ENCODE measurements at places on chromosomes 4 and X. TPM values are rescaled to one million over a fixed set of nuclear protein-coding genes. Genes with fewer than 3 reads are reported as not detected.

The HTN1 gene
- not detected for total RNA-seq

The IL1RAPL2 gene
- total RNA-seq: 8.3 TPM

The FRMD7 gene
- 1.6 TPM for total RNA-seq

The MAGEA1 gene
- total RNA-seq: not detected

- no peak for DNase-seq
Observed at GRCh38 chr4:55398966-55399365, 3.2 kb downstream of the TMEM165 start.

- no peak for DNase-seq
Observed at GRCh38 chrX:44914532-44915198, 41.7 kb downstream of the KDM6A start.

DNA sequence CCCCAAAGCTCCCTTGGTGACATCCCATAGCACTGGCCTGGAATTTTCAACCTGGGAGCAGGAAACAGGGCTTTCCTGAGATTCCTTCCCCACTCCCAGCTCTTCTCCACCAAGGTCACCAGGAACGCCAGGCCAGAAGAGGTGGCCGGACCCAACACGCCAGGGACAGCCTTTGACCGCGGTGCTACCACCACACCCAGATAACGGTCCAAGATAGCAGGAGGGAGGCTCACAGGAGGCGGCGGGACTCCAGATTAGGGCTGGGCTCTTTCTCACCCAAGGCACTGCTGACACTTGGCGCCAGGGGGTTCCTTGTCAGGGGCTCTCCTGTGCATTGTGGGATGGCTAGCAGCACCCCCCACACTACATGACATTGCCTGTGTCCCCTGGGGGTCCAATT is 22.9 kb downstream of the ZFYVE28 start:
- no peak for DNase-seq

- DNase-seq: no peak
Observed at GRCh38 chrX:31209005-31209628, 137.3 kb upstream of the FTHL17 start.

DNA sequence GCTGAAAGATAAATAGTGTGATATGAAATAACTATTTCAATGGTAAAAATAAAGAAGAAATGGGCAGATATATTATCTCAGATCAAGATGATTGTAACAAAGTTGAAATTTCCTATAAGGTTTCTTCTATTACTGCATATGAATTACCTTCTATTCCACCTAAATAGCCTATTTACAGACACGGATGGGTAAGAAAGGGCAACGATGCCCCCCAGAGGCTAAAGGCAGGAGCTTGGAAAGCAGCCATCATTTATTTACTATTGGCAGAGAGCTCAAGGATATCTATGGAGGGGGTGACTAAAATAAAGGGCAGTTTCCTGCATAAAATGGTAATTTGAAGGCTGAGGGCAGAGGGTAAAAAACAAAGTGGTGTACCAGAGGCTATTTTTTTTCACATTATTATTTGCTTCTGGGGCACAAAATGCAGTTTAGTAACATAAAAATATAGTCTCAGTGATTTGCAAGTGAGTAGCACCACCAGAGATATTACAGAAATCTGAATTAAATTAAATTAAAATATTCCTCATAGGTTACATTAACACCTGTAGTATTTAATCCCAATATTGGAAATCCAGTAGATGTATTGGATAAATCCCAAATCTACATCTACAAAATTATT is 123.1 kb downstream of the BTC start:
- DNase-seq: peak; percentile 47

DNA sequence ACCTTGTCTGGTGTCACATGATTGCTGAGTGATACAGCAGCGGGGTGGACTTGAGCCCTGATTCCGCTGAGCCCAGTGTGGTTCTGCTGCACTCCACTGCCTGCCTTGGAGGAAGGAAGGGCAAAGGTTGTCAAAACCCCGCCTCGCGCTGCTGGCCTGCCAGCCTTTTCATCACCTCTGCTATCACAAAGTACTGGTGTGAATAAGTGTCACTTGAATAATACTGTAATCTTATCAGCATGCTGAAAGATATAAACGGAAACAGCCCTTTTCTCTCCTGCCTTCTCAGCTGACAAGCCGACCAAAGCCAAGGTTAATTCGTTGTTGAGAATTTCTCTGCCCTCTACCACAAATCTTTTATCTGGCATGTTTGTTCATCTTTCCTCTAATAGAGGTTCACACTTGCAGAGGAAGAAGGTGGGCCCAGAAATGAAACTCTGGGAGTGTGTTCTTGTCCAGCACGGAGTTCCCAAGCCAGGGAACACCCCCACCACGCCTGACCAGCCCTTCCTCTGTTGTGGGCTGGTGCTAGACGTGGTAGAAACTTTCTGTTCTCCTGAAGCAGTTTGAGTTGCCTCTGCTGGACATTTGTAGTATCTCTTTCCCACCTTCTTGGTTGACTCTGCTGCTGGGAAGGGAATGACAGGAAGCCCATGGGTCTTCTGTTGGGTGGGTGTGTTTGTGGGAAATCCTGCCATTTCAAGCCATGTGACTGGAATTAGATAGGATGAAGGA is 21.5 kb downstream of the FHDC1 start:
- DNase-seq: no peak

- no peak for DNase-seq
Observed at GRCh38 chrX:113644426-113644825, 803.8 kb upstream of the AMOT start.

GRCh38 chr4:165085946-165086345 is 26.7 kb downstream of the TMEM192 start:
- no peak for DNase-seq

DNA sequence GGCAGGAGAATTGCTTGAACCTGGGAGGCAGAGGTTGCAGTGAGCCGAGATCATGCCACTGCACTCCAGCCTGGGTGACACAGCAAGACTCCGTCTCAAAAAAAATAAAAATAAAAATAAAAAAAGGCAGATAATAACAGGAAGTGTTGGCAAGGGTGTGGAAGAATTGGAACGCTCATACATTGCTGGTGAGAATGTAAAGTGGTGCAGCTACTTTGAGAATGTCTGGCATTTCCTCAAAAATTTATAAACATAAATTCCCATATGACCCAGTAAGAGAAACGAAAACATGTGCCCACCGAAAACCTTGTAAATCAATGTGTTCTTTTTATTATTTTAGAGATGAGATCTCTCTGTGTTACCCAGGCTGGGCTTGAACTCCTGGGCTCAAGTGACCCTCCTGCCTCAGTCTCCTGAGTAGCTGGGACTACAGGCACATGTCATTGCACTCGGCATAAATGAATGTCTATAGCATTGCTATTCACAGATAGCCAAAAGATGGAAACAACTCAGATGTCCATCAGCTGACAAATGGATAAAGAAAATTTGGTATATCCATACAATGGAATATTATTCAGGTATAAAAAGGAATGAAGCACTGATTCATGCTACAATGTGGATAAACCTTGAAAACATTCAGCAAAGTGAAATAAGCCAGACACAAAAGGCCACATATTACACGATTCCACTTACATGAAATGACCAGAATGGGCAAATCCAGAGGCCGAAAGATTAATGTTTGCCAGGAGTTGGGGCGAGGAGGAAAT is 63.7 kb upstream of the PLAC1 start:
- no peak for DNase-seq

- DNase-seq: no peak
Observed at GRCh38 chrX:81556880-81557279, 355.0 kb downstream of the SH3BGRL start.

- no peak for DNase-seq
Observed at GRCh38 chrX:79630033-79631009, 263.2 kb upstream of the ITM2A start.

DNA sequence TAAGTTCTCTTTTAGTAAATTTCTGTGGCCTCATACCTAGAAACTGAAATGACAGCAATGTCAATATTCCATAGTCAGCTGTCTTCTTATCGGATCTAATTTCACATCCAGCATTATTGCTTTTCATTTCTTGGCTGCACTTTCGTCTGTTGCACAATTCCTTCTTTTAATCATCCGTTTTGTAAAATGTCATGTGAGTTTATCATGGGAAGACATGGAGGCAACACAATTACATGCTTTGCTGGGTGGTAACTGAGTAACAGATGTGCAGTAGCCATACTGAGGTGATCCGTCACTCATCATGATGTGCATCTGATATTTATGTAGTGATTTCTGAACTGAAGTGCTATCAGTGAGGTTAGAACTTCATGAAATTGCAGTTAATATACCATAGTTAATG is 68.3 kb upstream of the SLC7A11 start:
- no peak for DNase-seq

- no peak for DNase-seq
Observed at GRCh38 chr4:148311526-148311925, 130.7 kb downstream of the NR3C2 start.

GRCh38 chr4:81676537-81676936 is 204.8 kb upstream of the RASGEF1B start:
- no peak for DNase-seq

DNA sequence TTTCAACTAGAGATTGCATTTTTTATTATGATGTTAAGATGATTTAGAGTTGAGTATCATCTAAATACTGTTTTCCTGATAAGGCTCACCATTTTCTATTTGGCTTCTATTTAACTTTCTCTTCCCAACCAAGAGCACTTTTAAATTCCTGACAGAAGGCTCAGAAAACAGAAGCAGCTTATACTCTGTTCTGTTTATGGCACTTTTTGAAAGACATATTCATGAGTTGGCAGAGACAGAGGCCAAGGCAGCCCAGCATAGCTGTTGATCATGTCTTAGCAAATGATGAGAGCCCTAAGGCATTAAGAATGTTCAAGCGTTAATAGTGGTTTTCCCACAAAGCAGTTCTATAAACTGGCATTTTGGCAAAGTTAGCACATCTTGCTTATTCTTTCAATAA is 330.3 kb downstream of the TRAM1L1 start:
- DNase-seq: no peak

- DNase-seq: no peak
Observed at GRCh38 chrX:2401590-2402360, 99.0 kb downstream of the DHRSX start.

DNA sequence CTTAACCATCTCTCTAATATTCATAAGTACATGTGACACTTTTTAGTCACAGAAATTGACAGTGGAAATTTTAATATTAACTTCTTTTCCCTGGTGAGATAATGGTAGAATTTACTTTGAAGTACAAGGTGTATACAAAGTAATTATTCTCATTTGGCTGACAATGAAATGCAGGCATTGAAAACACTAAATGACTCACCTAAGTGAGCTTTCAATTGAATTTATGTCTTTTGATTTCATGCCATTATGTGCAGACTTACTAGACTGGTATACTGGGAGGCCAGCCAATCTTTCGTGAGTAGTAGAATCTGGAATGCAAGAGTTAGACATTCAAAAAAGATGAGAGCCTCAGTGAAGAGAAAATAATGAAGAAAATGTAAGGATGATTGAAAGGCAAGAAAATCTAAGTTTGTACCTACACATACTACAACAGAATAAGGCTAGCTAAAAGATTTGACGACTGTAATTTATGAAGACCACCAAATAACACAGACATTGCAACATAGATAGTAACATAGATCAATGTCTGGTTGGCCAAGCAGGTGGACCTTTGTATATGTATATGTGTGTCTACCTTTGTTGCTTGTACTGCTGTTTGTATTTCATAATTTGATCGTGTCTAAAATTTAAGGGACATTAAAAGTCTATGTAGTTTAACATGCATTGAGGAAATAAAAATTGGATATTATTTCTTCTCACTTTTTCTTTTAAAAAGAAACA is 459.7 kb downstream of the IL15 start:
- peak; percentile 53 for DNase-seq

- DNase-seq: no peak
Observed at GRCh38 chr4:174209341-174209740, 74.1 kb downstream of the FBXO8 start.

GRCh38 chr4:87179751-87180150 is 40.7 kb downstream of the KLHL8 start:
- no peak for DNase-seq

DNA sequence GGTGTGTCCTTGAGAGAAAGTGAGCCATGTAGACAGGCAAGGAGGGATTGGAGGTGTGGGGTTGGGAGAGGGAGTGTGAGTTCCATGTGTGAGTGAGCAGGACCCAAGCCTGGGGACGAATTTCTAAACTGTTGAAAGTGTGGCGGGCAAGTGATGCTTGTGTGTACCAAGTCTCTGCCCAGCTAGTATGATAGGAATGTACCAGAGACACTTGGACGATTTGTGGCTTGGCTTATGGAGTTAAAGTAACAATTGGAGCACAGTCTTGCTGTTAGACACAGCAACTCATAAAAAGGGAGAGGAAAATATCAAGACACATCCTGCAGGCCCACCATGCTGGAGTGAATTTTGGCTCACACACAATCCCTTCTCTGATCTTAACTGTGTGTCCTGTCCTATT is 8.5 kb downstream of the PTTG2 start:
- no peak for DNase-seq

GRCh38 chr4:169315530-169316343 is 45.0 kb upstream of the SH3RF1 start:
- DNase-seq: no peak

DNA sequence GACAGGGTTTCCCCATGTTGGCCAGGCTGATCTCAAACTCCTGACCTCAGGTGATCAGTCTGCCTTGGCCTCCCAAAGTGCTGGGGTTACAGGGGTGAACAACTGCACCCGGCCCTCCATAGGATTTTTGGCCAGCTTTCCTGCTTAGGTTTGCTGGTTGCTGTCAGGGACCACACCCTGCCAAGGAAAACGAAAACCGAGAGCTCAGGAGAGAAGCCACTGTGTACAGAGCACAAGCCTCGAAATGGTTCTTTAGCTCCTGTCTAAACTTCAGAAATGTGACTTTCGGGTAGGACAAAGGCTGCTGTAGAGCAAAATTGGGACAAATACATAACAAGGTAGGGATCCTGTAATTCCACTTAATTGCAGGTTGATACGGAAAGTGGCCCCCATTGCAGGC is 146.3 kb upstream of the ATP6AP2 start:
- DNase-seq: no peak

- no peak for DNase-seq
Observed at GRCh38 chrX:78769101-78769755, 21.7 kb downstream of the LPAR4 start.

- DNase-seq: no peak
Observed at GRCh38 chr4:19945979-19946380, 305.7 kb upstream of the SLIT2 start.

Data from ureter (tissue), 1 donor.